Fibroblast of gingiva (primary cell): ENCODE measurements at places on chromosomes 12 and 14.

- no peak for DNase-seq
Observed at GRCh38 chr12:51244269-51244668, 5.6 kb downstream of the DAZAP2 start.

GRCh38 chr12:132282950-132283771, 46.2 kb downstream of the GALNT9 start:
- no peak for DNase-seq

DNA sequence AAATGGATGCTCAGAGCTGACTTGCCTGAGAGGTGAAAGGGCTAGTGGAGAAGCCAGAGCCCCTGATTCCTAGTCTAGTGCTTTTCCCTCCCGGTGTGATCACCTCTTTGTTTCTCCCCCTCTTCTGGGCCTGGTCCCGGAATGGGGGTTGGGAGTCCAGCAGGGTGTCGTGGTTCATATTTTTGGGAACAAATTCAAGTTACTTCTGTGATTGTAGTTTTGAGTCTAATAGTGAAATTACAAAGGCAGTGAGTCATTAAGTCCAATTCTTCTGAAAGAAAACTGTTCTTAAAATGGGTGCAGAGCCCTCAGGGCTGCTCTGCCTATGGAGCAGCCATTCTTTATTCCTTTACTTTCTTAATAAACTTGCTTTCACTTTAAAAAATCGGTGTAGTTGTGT, 7.6 kb downstream of the SUSD6 start:
- no peak for DNase-seq

DNA sequence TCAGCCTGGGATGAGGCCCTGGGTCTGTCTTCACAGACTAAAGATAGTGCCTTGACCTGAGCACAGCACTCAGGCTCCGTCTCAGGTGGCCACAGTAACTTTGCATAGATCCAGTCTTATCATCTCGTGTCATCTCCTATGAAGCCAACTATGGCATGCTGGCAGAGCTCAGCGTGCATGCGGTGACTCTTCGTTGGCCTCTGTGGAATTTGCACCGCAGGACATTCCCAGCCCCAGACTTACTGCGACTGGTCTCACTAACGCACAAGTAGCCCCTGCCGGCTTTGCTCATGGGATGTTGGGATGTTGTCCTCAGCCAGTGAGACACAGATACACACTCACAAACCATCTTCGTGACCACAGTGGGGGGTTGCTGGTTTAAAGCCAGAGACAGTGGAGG, 199.6 kb downstream of the CHST11 start:
- no peak for DNase-seq

GRCh38 chr12:774051-774614, 21.8 kb downstream of the WNK1 start:
- peak; percentile 34 for DNase-seq

DNA sequence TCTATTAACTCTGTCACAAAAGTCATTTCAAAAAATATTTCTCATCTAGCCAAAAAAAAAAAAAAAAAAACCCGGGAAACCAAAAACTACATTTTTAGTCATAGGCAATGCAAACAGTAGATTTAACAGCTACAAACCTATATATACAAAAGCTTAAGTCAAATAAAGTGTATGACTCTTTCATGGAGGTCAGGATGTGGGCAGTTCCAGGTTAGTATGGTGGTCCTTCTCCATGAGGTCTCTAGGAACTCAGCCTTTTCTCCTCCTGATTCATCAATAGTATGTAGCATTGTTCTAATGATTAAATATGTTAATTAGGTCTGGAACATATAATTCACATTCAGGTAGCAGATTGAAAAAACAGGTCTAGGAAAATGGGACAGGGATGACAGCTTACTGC, 586.5 kb downstream of the SLC16A7 start:
- DNase-seq: no peak

GRCh38 chr12:106248312-106248845, 559 bp upstream of the CKAP4 start:
- DNase-seq: peak; percentile 79

DNA sequence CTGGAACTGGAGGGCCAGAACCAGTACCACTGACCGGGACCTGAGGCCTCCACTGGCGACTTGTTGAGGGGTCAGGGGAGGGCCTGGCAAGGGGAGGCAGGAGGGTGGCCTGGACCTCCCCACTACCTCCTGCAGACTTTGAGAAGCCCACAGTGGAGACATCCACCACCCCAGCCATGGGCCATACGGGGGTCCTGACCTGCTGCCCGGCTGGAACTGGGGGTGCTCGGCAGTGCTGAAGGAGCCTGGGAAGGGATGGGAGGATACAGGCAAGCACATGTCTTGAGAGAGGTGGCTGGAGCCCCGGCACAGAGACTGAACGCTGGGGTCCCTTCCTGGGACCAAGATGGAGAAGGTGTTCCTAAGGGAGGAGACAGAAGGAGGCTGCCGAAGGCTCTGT, 14.3 kb downstream of the NGB start:
- DNase-seq: no peak

GRCh38 chr14:77076113-77076631, 21.9 kb upstream of the CIPC start:
- DNase-seq: peak; percentile 86

DNA sequence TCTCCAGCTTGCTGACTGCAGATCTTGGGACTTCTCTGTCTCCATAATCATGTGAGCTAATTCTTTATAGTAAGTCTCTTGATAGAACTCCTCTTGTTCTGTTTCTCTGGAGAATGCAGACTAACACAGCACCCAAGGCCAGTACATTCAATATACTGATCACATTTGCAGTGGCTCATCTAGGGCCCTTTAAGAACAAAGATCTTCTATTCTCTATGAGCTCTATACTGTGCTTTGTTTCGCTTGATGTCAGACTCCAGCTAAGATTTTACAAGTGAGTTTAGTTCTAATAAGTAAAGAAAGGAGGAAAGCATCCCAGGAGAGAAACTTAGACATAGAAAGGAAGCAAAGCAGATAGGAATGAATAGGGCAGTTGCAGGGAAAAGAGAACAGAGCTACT, 69.3 kb upstream of the TMPO start:
- no peak for DNase-seq

GRCh38 chr14:61524211-61524806, 171.0 kb upstream of the HIF1A start:
- DNase-seq: peak; percentile 39

GRCh38 chr14:72104011-72104613, 171.9 kb downstream of the RGS6 start:
- DNase-seq: no peak

- DNase-seq: no peak
Observed at GRCh38 chr12:34390846-34391700, 368.8 kb downstream of the ALG10 start.
